ENCODE measurements at places on chromosomes 6 and 20.

DNA sequence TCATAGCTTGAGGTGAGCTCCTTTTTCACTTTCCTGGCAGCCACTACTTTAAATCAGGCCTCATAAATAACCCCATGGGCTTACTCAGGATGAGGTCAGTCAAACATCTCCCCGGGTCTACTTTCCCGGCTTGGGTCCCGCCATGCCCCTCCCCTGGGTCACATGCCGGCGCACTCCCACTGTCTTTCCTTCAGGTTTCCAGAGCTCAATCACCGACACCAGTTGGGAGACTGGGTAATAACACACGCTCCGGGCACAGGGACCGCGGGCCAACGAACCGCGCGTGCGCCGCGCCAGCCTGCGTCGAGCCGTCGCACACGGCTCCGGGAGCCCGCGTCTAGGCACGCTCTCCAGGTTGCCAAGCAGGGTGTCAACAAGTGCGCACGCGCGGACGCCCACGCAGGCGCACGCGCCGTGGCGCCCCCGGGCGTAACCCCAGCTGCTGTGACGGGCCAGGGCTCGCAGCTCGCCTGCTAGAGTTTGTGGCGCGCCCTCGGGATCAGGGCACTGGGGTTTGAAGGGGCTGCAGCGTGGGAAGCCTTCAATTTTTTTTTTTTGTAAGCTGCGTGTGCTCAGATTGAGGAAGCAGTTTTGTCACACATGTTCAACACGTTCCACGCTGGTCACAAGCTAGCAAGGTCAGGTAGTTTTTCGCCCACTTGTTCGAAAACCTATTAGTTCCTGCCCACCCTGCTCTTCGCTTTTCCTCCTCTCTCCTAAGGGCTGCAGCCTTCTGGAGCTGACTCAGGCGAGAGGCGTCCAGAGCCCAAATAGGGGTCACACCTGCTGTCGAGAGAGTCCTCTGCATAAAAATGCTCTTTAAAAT is 31.8 kb downstream of the TFAP2B start:
- DNase-seq: no peak

- no peak for DNase-seq
These were observed 1.3 kb downstream of the MYL9 start for GRCh38 chr20:36542516-36543183.

- DNase-seq: no peak
These were observed 88.2 kb downstream of the SLC22A23 start for GRCh38 chr6:3368685-3369084.

DNA sequence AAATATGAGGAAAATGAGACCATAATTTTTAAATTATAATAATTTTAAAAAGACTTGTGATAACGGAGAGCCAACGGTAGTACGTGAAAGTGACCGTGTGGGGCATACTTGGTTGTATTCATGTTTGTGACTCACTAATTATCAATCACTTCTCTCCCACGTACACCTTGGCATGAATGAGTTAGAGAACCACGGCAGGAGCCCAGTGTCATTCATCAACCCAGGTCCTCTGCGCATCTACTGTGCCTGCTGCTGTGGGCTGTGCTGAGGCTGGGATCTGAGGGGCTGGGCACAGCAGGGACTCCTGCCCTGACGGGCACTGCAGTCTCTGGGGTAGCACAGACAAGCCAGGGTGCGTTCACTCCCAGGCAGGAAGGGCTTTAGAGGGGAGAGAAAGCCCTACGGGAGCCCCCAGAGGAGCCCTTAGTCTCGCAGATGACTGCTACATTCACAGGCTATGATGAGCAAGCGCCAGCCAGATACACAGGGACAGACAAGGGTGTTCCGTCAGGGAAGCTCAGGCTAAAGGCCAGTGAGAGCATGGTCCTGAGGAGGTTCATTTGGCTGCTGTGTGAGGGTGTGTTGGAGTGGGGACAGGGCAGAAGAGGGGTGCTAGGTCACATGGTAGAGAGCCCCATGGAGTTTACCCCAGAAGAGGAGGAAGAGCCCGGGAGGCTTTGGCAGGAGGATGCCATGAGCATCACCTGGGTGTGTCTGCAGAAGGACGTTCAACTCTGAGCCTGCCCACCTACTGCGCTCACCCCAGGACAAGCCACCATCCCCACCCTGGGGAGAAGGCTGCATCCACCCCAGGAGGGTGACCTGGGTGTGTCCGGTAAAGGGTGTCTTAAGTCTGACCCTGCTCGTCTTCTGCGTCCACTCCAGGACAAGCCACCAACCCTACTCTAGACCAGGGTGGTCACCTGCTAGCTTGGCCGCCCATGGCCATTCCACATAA is 8.2 kb upstream of the RPS6KA2 start:
- DNase-seq: no peak
